ENCODE measurements at places on chromosomes 11 and 22.

- DNase-seq, result no peak
These were observed 8.2 kb downstream of the FGF19 start for GRCh38 chr11:69695581-69695980.

DNA sequence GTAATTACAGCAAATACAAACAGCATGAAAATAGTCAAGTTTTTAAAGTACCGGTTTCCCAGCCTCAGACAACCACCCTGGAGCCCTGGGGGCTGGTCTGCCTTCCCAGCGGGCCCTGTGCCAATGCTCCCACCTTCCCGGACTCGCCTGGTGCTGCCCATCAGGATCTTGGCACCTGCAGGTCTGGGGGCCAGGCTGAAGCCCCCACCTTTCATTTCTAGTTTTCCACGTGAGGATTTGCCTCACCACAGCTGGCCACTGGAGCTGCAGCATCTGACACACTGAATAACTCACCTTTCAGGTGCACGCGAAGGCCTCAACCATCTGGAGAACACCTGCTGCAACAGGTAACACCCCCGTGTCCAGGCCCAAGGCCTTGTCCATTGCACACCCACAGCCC lies 108.7 kb upstream of the THY1 start:
- DNase-seq, result no peak

DNA sequence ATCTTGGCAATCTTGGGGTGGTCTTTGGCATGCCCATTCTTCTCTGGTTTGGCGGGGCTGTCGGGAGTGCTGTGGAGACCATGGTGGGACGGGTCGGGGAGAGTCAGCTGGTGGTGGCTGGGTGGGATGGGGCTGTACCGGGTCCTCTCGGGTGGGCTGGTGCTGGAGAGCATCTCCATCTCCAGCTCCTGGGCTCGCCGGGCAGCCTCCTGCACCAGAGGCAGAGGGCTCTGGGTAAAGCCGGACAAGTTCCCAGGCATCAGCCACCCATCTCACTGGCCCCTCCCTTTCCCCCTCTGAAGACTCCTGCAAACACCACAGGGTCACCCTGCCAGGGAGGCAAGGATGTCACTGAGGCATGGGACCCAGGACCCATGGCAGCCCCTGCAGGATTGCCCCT lies 25.1 kb downstream of the ANKK1 start:
- no peak for DNase-seq

DNA sequence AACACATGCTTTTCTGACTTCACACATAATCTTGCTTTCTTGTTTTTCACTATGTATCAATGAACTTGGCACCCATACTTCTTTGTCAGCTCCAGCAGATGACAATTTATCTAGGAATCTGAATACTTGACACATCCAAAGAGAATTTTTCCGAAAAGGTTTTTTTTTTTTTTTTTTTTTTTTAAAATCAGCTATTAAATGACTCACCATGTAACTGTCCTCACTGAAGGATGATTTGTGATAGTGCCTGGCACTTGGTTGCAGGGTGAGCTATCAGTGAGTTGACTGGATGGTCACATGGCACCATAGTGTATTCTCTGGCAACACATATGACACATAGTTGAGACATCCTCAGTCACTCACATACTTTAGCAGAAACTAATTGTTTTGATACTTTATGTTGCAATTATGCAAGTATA lies 133.4 kb upstream of the E2F8 start:
- DNase-seq, result no peak

- no peak for DNase-seq
These were observed 41.7 kb upstream of the BLID start for GRCh38 chr11:122157653-122158161.

DNA sequence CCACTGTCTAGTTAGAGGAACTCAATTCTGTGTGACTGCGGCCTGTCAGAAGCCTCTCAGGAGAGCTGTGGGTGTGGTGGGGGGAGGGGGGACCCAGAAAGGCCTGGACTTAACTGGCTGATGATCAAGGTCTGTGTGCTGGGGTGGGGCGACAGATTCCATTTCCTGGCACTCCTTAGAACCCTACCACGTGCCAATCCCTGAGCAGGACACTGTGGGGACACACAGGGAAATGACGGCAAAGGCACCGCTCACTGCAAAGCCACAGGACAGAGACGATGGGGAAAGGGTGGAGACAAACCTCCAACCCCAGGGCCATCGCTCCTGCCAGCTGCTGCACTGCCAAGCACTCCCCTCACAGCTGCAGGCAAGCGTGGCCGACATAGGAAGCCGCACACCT lies 58.4 kb upstream of the BID start:
- DNase-seq, result no peak

All from activated CD8-positive, alpha-beta memory T cell treated with anti-CD3 and anti-CD28 coated beads for 1 hour (primary cell).